ENCODE measurements at places on chromosomes 16 and 17.

DNA sequence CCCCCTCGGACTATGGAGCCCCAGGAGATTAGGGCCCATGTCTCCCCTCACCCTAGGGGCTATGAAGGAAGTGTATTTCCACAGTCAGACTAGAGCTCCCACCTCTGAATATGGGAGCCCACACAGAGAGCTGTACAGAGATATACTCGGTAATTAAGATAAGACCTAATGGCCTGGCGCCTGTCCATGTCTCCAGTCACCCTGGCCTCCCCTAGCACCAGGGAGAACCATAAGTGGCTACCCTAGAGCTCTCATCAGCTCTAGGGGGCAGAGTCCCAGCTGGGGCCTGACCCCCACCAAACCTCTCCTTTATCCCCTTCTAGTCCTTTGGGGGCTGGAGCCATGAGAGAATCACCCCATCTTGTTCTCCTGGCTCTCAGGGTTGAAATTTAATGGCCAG is 2.4 kb downstream of the TMEM101 start:
- no peak for DNase-seq

DNA sequence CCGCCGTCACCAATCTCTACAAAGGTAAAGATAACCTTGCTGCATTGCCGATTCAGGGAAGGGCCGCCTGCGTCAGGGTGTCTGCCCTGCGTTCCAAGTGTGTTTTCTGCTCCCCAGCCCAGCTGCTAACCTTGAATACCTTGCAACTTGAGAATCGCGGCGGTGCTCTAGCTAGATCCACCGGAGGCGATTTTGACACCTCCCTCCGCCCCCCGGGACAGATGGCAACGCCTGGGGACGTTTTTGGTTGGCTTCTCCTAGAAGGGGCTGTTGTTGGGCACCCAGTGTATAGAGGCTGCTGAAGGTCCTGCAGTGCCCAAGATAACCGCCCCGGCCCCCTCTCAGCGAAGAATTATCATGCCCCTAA is 1.5 kb downstream of the HAPSTR1 start:
- DNase-seq: no peak

DNA sequence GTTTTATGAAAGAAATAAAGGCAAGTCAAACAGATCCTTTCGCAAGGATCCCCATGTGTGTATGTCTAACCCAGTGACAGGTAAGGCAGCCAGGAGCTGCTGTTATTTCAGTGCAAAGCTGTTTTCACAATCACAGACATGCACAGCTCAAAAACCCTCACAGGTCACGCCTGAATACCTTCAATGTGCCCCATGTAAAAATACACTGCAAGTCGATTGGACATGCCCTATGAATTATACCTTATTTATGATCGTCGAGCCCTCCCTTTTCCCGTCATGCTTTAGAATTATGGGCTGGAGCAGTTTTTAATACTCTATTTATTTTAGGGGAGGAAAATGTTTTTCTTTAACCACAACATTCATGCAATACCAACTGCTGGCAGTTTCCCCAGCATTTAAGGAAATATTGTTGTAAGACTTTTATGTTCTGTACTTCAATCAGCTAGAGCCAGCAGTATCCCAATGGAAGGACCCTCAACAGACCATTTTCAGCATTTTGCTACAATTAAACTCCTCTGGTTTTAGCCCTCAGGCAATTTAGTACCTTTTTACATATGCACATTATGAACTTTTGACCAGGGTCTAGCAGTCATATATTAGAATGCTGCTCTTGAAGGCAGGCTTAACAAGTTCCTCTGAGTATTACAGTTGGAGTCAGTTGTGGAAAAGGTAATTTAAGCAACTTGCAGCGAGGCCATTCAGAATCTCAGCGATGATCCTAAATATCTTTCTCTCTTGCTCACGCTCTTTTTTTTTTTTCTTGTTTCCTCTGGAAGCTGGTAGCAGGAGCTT is 362.2 kb downstream of the WWOX start:
- DNase-seq: no peak

DNA sequence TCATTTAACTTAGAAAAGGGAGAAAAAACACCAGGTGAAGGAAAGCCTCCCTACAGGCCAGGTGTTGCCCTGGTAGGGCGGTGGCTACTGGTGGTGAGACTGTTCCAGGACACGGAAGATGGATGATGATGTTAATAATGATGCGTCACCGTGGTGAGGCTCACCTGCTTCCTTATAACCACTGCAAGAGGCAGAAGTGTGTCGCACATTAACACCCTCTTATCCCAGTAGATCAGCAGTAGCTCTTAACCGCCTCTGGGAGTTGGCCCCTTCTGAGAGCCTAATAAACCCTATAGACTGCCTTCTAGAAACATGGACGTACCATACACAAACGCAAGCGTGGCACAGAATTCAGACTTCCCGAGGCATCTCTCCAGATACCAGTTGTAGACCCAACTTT is 7.8 kb downstream of the BFAR start:
- peak; percentile 23 for DNase-seq

DNA sequence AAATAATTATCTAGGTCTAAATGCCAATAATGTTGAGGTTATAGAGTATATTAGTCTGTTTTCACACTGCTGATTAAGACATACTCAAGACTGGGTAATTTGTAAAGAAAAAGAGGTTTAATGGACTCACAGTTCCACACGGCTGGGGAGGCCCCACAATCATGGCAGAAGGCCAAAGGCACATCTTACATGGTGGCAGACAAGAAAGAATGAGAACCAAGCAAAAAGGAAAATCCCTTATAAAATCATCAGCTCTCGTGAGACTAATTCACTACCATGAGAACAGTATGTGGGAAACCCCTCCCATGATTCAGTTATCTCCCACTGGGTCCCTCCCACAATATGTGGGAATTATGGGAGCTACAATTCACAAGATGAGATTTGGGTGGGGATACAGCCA is 2.9 kb upstream of the KATNB1 start:
- DNase-seq: no peak

- DNase-seq: no peak
Measured at GRCh38 chr17:76354747-76355310, 1.1 kb upstream of the PRPSAP1 start.
